ENCODE measurements at places on chromosomes 7 and 10.
A peak's percentile ranks its signal among the peaks of the same experiment; 100 is the strongest.

DNA sequence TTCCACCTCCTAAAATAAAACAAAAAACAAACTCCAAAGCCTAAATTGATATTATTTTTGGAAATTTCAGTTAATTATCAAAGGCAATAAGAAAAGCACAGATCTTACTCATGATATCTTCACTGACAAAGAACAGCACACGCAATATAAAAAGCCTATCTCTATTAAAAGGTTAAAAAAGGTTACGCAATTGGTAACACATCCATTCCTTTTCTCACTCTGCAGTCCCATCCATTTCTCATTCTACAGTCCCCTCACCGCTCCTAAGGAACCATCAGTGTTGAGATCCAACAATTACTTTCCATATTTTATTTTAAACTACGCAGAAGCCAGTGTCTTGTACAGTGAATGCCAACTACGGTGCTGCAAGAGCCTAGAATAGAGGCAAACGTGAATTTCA lies 1.3 kb downstream of the SEC61G start:
- DNase-seq = no peak

DNA sequence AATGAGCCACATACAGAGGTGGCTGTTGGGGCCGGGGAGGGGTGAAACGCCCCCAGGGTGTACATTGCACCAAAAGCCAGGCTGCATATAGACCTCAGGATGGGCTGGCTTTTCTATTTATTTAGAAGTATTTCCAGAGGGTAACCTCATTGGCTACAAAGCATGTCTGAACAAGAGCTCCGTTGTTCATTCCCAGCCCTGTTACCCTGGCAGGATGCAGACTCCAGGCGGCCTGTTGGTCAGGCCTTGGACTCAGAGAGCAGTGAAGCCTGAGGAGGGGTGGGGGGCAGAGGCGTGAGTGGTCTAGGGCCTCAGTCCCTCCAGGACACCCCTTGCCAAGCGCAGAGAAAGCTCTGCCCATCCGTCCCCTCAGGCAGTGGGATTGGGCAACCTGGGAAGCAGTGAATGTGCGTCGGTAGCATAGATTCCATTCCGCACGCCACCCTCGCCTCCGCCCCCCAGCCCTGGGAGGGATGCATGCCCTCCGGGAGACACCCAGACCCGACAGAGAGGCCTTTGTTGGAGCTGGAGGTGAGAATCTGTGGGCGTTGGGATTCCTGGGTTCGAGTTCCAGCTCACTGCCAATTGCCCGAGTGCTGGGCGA lies 41.9 kb downstream of the TCF7L2 start:
- no peak for DNase-seq

- DNase-seq = no peak
Measured at GRCh38 chr10:122295451-122295809, 24.3 kb downstream of the BTBD16 start.

DNA sequence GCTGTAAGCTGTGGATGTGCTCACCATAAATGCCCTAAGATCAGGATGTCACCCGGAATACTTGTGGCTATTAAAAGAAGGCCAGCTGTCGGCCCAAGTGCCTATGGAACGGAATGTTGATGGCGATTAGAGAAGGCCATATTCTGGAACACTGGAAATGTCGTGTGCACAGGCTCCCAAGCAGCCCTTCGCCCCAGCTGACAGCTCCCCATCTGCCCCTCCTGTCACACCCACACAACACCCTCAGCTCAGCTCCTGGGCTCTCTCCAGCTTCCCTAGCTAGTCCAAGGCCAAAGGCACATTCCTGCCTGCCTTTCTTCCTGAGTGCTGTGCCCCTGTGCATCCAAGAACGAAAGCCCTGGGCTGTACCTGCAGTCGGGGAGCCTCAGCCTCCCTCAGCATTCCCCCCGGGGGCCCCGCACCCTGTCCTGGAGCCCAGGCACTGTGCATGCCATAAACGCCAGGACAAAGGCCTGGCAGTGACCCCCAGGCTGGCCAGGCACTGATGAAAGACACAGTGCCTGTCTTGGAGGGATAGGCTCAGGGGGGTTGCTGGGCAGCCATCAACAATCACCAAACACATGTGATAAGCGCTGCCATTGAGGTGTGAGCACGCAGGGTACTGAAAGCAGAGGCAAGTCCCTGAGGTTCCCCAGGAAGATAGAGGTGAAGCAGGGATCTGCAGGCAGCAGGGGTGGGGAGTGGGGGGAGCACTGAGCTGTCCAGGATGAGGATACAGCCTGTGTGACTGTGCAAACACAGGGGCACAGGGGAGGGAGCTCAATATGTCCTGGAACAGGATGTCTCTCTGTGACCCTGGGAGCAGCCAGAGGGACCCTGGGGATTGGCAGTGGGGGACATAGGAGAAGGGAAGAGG lies 3.7 kb upstream of the LDB3 start:
- DNase-seq = no peak

DNA sequence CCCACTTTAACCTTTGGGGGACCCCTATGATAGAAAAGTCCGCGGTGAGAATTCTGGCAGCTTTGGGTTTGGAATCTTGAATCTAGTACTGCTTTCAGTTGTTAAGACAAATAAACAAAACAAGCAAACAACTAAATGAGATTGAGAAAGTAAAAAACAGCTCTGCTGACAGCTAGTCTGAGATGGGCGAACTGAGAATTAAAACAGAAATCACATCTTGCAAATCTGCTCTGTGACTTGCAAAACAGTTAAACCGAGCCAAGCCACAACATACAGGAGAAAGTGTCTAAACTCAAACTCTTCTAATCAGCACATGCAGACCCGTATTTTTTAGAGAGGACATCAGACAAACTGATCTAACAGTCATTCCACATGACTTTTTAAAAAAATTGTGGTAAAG lies 110.4 kb downstream of the SH2D4B start:
- no peak for DNase-seq

- no peak for DNase-seq
Measured at GRCh38 chr7:66769833-66770512, 29.4 kb downstream of the RABGEF1 start.

GRCh38 chr7:95209788-95210187 lies 114.5 kb downstream of the PON1 start:
- no peak for DNase-seq

GRCh38 chr7:40147371-40148246 lies 12.8 kb downstream of the SUGCT start:
- DNase-seq = no peak

DNA sequence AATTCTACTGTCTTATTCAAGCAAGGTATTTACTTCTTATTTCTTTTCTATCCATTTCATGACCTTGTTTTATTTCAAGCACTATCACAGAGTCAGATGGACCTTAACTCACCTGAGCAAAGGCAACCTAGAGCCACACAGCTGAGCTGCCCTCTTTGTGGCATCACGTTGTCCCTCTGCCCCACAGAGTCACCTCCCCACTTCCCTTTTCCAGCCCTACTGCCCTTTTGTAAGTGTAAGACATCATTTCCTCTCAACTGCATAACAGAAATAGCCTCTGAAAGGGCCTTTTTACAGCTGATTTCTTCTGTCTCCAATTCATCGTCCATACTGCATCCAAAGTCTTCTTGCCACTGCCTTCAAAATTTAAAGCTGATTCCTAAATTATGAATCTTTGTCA lies 946.0 kb downstream of the NRG3 start:
- no peak for DNase-seq

- no peak for DNase-seq
Measured at GRCh38 chr7:158186406-158186805, 401.2 kb downstream of the PTPRN2 start.

DNA sequence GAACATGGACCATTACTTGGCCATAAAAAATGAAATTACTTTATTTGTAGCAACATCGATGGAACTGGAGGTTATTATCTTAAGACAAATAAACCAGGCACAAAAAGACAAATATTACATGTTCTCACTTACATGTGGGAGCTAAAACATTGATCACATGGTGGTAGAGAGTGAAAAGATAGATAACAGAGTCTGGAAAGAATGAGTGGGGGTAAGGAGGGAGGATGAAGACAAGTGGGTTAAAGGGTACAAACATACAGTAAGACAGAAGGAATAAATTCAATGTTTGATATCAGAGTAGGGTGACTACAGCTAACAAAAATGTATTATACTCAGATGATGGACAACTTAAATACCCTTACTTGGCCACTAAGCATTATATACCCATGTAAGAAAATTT lies 100.0 kb upstream of the WNT16 start:
- no peak for DNase-seq

- no peak for DNase-seq
Measured at GRCh38 chr7:78368771-78369170, 570.2 kb downstream of the PHTF2 start.

GRCh38 chr10:128178302-128178958 lies 52.2 kb upstream of the MKI67 start:
- DNase-seq = peak; percentile 50

- no peak for DNase-seq
Measured at GRCh38 chr7:127941476-127942210, 89.6 kb downstream of the LRRC4 start.

- DNase-seq = no peak
Measured at GRCh38 chr7:150397346-150398107, 18.4 kb downstream of the ZNF775 start.

DNA sequence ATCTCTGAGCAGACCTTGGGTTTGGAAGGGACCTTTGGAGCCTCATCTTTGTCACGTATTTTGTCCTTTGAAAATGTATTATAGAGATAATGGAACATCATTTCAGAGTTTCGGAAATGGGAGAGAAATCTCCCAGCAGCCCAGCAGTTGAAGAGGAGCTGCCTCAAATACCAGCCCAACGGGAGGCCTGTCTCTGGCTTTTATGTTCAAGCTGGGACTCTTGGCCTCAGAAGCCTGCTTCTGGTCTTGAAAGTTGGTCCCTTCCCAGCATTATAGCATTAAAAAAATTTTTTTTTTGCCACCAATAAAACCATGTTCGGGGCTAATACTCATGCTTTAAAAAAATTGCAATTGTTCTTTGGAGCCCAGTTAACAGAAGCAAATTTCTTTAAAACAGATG lies 73.4 kb upstream of the CTBP2 start:
- no peak for DNase-seq

DNA sequence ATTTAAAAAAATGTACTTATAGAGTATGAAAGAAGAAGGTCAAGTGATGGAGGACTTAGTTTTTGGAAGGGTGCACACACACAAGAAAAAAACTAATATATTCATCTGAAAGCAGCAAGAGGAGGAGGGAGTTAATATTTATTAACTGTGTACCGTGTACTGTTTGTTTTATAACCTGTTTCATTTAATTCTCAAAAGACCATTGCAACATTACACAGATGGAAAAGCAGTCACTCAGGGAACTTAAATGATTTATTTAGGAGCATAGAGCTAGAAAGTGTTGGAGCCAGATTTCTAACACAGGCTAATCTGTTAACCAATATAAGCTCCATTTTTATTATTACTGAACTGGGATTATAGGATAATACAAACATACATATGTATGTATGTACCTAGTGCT lies 36.7 kb downstream of the GLCCI1 start:
- DNase-seq = no peak

GRCh38 chr7:152435384-152436110 lies at the start of gene KMT2C:
TSS of gene KMT2C (minus strand) at chr7:152436003. CDS start at chr7:152435786, 217 bp downstream.
- peak; percentile 49 for DNase-seq

DNA sequence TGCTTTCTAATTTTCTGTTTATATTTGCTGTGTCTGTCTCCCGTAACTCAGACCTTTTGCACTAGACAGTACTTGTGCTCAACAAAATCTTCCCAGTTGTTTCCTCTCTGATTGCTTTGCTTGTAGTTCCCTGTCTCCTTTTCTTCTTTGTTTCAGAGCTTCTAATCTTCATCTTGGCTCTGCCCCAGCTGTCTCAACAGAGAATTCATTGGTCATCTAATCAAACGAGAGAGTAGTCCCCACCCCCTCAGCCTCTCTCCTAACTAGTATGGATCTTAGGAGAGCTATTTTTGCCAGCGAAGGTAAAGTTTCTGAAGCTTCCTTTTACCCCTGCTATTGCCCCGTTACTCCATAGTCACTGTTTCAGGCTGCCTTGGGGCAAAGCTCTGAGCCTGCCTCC lies 32.8 kb downstream of the SLC26A4 start:
- no peak for DNase-seq

GRCh38 chr7:148625342-148625741 lies 34.8 kb downstream of the C7orf33 start:
- no peak for DNase-seq

DNA sequence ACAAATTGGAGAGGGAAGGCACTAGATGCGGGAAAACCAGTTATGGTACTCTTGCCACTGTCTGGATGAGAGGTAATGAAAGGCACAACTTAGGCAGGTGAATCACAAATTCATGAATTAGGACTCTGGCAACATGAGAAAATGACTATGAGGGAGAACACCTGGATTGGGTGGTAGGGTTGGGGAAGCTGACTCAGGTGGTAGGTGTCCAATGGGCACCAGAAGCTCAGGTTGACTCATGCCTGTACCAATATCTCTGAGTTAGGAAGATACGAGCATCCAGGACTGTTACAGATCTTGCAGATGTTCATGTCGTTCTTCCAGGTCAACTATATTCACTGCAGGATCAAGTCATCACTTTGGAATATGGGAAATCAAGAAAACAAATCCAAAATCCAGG lies 56.7 kb downstream of the NPY start:
- no peak for DNase-seq

GRCh38 chr7:127885222-127885772 lies 145.9 kb downstream of the LRRC4 start:
- DNase-seq = no peak

- no peak for DNase-seq
Measured at GRCh38 chr7:151161757-151162156, 5.7 kb downstream of the GBX1 start.

DNA sequence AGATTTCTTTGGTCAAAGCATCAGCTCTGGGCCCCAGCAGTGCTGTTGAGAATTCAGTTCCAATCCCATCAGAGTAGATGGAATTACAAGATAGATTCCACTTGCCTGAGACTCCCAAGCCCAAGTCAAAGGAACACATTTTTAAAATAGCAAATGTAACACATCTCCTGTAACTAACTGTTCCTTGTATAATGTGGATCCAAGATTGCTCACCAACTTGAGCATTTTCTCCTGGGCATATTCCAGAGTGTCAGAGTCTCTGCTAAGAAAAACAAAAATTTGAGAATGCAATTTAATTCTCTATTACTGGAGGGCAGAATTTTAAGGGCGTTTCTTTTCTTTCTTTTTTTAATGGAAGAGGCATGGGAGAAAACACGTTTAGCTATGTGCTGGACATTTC lies 136.7 kb downstream of the NEBL start:
- no peak for DNase-seq

GRCh38 chr7:134195252-134195651 lies 68.1 kb downstream of the LRGUK start:
- no peak for DNase-seq

DNA sequence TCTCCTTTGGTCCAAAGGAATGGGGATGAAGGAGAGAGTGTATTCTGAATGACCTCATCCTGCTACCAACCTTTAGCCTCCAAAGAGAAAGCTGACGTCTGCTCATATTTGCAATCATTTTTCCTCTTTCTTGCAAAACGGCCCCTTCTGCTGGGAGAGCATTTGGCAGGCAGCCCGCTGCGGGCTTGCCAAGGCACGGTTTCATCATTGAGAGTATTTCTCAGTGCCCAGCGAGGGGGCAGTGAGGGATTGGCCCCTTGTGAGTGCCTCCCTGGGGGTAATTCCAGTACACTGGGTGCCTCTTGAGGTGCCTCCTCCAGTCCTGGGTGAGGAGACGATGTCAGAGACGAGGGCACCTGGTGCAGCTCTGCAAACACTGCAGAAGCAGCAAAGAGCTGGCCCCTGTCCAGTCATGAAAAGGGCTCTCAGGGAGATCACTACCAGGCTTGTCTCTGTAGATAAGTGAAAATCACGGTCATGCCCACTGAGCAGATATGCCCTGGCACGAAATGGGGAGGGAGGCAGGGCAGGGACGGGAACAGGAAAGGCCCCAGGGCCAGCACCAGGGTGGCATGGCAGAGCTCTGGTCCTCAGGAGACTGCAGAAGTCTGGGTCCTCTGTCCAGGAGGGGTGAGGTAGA lies 48.7 kb upstream of the SHH start:
- no peak for DNase-seq
